ENCODE measurements at places on chromosomes 4 and X.

DNA sequence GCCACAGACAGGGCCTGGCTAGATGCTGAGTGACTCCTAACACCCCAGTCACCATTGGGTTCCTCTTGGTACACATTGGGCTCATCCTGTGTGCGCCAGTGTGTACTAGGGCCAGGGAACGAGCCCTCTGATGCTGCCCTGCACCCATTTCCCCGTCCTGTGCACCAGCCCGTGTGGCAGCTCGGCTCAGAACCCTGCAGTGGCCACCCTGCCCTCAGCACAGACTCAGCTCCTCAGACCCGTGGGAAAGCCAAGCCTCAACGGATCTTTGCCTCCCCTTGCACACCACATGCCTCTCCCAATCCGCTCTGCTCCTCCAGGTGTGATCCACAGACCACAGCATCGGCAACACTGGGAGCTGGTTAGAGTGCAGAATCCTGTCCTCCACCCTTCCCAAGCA lies 38.6 kb downstream of the EVC start:
- no peak for DNase-seq

DNA sequence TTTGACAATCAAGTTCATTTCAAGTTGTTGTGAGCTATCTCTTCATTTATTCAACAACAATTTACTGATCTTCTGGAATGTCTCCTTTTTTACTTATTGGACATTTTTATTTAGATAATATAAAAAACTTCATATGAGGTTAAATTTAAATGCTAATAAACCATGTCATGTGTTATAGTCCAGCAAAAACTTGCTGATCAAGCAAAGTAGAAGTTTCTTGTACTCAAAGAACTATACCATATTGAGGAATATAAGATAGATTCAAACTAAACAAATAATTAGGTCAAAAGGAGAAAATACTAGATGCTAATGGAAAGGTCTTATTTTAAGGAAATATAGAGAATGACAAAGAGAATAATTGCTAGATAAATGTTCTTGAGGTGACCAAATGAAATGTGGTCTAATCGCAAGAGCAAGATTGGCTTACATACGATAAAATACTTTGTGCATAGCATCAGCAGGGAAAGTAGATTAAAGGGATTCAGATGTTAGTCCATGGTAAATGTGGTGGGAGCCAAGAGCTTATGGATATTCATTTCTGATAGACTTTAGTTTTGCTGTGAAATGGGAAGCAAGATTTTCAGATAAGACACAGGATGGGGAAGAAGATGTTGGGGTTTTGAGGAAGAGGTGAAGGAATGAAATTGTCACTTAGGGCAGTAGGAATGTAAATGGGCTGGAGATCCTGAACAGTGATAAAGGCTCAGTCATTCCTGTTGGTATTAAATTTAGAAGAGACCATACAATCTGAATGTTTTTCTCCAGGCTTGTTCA lies 229.5 kb downstream of the MAPK10 start:
- no peak for DNase-seq

- no peak for DNase-seq
Observed at GRCh38 chr4:170497112-170497511, 407.4 kb upstream of the AADAT start.

GRCh38 chr4:37982736-37983135 lies 22.5 kb downstream of the PTTG2 start:
- DNase-seq, result no peak

- no peak for DNase-seq
Observed at GRCh38 chr4:7201420-7202305, 9.3 kb downstream of the SORCS2 start.

- DNase-seq, result no peak
Observed at GRCh38 chrX:65688403-65688871, 21.0 kb downstream of the MSN start.

GRCh38 chrX:41722214-41722613 lies 1.8 kb upstream of the GPR82 start:
- DNase-seq, result no peak

DNA sequence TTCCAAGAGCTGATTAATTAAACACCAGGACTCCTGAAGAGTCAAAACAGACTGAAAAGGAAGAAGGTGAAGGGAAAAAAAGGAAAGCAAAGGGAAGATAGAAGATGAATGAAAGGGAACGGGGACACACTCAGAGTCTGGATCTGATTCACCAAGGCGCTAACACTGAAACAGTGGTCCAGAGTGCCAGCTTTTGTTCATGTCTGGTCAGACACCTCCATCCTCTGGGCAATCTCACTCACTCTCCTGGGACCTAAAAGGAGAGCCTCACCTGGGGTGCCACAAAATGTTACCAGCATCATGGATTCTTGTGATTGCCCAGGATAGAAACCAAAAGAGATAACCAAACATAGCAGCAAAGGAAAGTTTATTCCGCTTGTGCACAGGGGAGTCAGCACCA lies 120.3 kb upstream of the AFF2 start:
- DNase-seq, result no peak

DNA sequence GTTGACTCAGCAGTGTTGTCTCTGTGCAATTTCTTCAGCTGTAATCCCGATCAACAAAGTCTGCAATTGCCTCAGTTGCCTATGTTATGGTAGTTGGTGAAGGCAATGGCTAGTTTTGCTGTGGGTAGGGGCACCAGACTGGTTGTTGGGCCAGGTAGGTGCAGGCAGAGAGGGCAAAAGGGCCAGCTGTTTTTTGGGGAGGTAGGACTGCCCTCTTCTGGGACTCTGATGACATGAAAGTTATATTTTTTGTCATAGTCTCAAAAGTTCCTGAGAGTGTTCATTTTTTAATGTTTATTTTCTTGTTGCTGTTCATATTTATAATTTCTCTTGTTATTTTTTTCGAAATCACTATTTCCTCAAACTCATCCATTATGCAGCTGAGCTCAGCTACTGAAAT lies 25.1 kb downstream of the DCAF12L2 start:
- no peak for DNase-seq

GRCh38 chr4:123102897-123103471 lies 180.6 kb upstream of the NUDT6 start:
- peak; percentile 25 for DNase-seq

Data from iPS DF 19.7 (cell line).